Activated T-helper 1 cell treated with anti-CD3 and anti-CD28 coated beads, Interleukin-2, amount 50 U/mL, for 16 hours (primary cell): ENCODE measurements at places on chromosomes 1 and 21.

DNA sequence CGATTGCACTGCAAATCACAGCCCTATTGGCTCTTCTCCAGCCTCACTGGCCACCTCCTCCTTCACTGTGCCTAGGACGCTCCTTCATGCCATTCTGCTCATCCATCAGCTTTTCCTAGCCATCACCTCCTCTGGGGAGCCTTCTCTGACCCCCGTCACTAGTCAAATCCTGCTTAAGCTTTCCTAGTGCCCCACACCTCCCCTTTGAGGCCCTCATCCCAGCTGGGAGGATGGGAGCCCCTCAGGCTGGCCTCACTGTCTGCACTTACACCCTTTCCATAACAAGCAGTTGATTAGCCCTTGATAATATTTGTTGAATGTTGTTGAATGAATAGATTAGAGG, 50.7 kb downstream of the KLHDC7A start:
- no peak for DNase-seq

DNA sequence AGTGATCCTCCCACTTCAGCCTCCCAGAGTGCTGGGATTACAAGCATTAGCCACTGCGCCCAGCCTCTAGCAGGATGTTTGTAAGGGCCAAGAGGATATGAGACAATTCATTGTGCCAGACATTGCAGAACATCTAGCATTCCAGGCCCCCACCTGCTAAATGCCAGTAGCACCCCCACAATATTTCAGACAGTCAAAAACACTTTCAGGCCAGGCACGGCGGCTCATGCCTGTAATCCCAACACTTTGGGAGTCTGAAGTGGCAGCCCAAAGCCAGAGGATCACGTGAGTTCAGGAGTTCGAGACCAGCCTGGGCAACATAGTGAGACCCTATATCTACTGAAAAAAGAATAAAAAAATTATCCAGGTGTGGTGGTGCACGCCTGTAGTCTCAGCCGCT, 12.9 kb downstream of the PPIE start:
- no peak for DNase-seq

- no peak for DNase-seq
Observed at GRCh38 chr1:1612104-1612400, 3.2 kb upstream of the MIB2 start.

DNA sequence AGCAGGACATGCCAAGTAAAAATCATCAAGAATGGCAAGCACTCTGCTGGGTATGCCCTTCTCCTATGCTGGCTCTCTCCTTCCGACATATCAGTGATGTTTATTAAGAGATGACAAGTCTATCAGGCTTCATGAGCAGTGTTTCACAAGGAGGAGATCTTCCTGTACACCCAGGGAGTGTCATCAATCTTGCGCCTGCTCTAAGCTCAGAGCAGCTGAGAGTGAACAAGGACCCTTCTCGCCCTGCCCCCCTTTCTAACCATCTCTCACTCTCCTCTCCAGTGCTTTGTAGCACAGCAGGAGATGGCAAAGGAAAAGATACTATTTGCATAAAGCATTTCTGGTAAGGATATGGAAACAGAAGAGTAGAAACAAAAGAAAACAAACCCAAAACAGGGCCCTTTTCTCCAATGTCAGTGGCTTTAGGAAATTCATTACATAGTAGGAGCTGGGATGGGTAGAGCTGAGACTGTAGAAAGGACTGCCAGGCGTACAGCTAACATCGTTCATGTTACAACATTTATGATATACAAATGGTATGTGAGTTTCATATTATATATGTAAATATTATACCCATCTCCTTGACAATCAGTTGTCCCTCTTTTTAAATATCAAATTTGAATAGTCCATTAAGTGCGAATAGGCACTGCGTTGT, 201.7 kb downstream of the NUF2 start:
- DNase-seq = no peak

GRCh38 chr1:59027177-59027576, 243.3 kb upstream of the JUN start:
- no peak for DNase-seq

DNA sequence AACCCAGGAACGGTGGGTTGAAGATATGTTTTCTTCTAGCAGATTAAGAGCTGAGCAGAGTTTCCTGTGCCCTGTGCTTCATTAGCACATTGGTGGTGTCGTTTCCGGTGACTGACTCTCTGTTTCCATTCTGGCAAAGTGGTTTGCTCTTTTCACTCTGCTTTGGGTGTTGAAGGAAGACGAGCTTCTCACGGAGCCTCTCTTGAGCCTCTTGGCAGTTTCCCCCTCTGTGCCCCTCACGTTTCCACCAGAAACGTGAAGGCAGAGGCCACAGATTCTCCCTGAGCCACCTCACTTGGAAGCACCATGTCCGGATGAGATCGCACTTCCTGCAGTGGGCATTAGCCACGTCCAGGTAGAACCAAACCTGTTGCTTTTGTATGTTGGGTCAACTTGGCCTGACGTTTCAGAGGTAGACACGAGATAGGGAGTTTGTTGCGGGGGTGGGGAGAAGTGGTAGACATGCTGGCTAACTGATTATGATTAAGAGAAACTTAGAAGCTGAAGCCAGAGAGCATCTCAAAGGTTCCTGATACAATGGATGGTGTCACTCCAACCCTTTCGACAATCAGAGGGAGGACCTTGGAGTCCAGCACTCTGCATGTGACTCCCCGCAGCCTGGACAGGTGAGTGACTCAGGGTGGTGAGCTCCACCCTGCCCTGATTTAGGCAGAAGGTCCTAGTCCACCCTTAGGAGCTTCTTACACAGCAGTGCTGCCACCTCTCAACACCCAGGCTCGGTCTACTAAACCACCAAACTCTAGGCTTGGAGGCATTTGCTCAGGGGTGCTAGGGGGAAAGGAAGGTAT, at the start of gene LAX1:
TSS of gene LAX1 (plus strand) at position 155 of the 809 bp plus-strand sequence. CDS start at position 538, 383 bp downstream.
- DNase-seq = peak; percentile 48

- no peak for DNase-seq
Observed at GRCh38 chr1:201405484-201405831, 6.3 kb upstream of the LAD1 start.

DNA sequence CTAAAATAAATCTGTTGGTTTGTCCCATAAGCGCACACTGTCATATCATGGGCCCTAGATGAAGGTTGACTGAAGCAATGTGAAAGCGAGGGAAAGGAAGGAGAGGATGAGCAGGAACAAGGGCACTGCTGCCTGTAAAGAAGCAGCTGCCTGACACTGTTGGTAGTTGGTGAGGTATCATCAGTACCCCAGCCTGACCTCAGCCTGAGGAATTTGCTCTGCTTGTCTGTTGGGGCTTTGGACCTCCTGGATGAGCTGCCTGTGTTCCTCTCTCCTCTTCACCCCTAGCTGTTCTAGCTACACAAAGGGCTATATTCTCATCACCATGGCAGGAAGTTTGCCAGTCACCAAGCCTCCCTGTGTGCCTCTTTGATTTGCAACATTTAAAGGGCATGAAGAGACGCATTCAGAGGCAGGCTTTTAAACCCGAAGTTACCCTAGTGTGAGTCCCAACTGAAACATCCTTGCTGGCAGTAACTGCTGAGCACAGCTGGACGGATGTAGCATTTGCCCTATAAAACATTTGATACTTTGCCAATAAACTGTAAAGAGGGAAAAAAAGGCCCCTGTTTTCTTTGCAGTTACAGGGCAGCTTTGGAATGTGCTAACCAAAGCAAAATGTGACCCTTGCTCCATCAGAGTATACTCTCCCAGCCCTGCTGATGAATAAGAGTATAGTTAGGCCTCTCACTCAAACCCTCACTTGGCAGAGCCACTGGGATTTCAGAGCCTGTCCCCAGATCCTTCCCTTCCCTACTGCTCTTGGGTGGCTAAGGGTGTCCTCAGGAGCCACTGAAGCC, 22.2 kb upstream of the SPATA6 start:
- DNase-seq = no peak

DNA sequence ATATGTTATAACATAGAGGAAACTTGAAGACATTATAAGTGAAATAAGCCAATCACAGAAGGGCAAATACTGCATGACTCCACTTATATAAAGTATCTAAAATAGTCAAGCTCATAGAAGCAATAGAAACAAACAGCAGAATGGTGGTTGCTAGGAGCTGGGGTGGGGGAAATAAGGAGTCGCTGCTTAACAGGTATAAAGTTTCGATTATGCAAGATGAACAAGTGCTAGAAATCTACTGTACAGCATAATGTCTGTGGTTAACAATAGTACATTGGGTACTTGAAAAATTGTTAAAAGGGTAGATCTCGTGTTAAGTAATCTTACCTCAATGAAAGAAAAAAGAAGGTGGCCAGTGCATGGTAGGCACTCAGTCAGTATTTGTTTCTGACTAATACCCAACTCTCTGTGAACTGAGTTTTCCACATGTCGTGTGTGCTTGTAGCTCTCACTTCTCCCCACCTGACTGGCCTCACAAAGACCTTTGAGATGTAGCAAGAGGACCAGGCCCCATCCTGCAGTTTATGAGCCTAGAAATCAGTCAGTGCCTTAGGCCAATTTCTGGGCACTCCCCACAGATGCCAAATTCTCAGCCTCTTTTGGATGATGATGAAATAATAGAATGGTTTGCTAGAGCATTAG, 14.7 kb upstream of the SPRR5 start:
- DNase-seq = no peak

DNA sequence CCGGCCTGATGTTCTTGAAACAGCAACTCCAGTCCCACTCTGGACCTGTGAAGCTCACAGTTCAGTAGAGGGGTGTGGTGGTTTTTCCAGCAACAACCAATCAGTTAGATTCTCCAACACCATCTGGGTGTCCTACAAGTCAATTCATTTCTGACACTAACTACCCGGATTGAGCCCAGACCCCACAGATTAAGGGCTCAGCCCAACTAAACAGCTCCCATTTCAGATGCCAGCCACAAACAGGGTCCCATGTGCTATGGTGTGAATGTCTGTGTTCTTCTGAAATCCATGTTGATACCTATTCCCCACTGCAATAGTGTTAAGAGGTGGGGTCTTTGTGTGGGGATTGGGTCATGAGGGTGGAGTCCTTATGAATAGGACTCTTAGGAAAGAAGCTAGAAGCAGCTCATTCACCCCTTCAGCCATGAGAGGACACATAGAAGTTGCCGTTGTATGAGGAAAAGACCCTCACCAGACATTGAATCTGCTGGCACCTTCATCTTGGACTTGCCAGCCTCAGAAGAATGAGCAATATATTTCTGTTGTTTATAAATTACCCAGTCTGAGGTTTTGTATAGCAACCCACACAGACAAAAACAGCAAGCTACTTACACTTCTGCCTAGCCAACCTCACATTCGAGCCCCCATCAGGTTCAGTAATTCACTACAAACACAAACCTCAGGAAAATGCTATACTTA, 53.6 kb downstream of the IRF2BP2 start:
- no peak for DNase-seq

DNA sequence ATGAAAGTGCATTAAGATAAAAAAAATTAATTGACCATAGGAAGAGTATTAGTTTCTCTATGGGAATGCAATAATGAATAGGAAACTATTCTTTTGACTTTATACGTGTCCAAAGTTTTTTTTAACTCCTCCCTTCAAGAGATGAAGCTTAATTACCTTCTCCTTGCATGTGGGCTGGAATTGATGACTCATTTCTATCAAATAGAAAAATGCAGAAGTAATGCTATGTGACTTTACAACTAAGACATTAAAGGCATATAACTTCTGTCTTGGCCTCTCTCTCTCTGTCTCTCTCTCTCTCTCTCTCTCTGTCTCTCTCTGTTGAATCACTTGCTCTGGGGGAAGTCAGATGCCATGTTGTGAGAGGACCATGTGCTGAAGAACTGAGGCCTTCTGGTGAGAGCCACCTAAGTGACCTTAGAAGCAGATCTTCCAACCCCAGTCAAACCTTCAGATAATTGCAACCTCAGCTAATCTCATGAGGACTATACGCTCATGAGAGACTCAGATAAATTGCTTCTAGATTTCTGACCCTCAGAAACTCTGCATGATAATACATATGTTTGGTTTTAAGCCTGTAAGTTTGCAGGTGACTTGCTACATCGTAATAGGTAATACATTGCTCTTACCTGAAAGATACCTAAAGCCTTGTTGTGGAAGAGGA, 414.2 kb downstream of the KCNT2 start:
- DNase-seq = no peak

GRCh38 chr1:115440733-115441132, 102.7 kb upstream of the NGF start:
- DNase-seq = no peak

DNA sequence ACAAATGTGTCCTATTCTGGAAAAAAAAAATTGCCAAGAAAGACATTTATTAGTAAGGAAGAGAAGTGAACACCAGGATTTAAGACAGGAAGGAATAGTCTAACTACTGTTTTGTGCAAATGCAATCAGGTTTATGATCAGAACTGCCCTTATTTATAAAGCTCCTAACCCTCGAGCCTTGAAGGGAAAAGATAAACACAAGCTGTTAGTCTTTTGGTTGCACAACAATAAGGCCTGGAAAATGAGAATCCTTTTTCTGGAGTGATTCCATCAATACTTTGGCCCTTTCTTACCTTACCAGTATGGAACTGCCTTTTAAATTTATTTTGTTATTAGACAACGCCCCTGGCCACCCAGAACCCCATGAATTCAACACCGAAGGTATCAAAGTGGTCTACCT, 52.9 kb downstream of the SNRPE start:
- DNase-seq = no peak

GRCh38 chr1:172343240-172344160, 77.0 kb upstream of the C1orf105 start:
- no peak for DNase-seq

DNA sequence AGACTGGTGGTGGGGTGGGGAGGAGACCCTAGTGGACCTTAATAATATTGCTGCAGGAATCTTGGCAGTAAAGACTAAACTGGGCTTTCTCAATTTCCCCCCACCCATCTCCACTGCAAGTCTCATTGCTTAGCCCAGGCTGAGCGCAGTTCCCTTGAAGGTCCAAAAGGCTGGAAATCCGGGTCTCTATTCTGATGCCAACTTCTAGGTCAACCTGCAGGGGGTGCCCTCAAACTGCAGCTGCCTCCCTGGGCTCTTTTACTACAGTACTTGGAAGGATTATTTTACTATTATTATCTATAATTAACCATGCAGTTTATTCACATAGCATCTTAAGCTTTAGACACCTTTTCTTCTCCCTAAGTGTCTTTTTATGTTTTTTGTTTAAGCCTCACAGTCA, 85.4 kb upstream of the WARS2 start:
- no peak for DNase-seq

DNA sequence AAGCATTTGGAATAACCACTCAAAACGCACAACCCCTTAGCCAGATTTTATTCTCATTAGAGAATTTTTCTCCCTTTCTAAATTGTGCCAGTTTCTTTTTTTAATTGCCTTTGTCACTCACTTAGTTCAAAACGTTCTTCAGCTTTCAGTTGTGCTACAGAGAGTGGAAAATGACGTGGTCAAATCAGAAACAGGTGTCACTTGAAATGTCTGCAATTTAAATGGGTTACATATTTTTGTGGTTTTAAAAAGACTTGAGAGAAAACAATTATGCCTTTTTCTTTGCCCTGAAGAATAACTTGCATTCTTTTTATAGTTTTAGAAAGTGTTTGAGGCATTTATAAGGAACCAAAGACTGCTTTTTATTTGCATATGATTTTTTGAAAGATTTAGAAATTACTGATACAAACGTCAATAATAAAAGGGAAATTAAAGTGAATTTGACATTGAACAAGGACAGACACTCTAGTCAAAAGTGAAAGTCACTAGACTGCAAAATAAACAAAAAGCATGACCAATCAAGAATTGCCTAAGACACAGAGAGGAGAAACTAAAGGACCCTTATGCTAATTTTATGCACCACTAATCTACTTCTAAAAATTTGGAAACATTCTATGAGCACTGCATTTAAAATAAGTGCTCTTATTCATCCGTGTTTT, 191.0 kb downstream of the TPR start:
- no peak for DNase-seq

GRCh38 chr1:167794043-167794442, 72.3 kb downstream of the MPZL1 start:
- no peak for DNase-seq

GRCh38 chr1:237353918-237354317, 311.9 kb downstream of the RYR2 start:
- DNase-seq = no peak

GRCh38 chr1:232983817-232984567, 33.6 kb downstream of the NTPCR start:
- DNase-seq = no peak
